ENCODE measurements at places on chromosomes 13 and 19.

DNA sequence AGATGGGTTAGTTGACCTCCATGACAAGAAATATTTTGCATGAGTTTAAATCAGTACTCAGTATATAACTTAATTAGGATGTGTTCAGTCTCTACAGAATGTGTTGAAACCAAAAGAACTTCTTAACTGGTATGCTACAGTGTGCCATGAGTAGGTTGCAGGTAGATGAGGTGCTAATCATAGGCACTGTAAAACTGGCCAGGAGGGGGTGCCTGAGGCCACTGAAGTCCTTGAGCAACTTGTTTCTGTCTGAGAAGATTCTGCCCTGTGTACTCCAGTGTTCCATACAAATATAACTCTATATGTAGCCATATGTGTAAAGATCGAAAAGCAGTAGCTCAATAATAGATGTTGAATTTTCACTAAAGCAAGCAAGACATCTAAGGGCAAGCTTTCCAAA is 549.2 kb upstream of the KLF12 start:
- no peak for DNase-seq

DNA sequence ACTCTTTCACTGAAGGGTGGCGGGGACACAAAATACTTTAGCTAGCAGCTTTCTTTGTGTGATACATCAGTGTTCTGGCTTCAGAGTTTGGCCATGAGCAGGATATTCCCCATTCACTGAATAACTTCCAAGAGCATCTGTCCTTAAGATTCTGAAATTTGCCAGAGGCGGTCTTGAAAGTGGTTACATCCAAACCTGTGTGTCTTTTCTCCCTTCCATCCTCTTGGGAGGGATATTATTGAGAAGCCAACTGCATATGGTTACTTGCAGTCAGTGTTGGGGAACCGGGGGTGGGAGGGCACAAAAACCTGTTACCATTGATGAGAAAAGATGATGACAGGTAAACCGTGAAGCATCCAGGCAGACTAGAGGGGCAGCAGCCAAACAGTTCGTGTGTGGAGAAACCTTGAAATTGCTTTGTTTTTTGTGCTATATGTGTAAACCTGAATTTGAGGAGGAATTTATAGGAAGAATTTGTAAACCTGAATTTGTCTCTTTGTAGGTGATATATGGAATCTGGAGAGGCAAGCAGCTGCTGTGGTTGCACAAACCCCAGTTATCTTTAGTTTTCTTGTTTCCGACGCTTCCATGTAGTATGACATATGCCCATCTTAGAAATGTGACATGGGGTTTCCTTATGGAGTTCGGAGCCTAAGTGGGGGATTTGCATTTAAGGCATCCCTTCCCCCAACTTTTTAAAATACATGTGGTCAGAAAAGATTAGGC is 104.8 kb downstream of the WDFY2 start:
- no peak for DNase-seq

DNA sequence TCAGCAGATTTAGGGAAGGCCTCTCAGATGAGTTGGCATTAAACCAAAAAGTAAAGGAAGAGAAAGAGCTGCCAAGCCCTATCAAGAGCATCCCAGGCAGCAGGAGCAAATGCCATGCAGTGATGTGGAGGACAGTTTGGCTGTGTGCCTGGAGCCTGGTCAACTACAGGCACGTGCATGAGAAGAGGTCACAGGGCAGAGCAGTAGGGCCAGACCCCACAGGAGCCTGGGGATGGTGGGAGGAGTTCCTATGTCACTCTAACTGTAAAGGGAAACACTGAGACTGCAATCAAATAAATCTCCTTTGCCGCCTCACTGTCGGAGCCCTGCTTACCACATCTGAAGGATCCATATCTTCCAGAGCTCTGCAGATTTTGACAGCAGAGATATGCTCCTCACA is 240.5 kb downstream of the ENOX1 start:
- DNase-seq = no peak

DNA sequence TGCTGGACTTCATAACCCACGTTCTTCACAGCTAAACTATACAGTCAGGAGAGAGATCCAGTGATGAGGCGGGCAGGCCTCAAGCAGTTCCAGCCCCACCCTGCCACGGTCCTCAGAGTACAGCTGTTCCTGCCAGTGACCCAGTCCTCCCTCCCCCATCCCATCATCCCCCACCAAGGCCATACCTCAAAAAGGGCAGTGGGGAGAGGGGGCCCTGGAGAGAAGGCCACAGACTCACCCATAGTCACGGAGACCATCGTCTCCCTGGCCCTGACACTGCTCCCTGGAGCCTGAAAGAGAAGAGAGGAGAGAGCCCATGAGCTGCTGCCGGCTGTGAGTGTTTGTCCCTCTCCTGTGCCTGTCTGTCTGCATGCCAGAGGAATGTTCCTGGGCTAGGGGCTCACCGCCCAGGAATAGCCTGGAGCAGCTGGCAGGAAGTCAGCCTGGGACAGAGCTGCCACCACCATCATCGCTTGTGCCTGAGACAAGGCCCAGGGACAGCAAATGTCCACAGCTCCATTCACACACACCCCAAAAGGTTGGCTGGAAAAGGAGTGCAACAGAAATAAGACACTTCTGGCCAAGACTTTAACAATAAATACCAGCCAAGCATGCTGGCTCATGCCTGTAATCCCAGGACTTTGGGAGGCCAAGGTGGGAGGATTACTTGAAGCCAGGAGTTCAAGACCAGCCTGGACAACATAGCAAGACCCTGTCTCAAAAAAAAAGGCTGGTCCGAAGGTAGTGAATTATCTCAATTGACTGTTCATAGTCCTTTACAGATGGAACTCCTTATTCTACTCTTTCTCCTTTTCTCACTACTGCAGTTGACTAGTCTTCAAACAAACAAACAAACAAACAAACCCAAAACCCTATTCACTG is 6.4 kb downstream of the C19orf47 start:
- DNase-seq = no peak

DNA sequence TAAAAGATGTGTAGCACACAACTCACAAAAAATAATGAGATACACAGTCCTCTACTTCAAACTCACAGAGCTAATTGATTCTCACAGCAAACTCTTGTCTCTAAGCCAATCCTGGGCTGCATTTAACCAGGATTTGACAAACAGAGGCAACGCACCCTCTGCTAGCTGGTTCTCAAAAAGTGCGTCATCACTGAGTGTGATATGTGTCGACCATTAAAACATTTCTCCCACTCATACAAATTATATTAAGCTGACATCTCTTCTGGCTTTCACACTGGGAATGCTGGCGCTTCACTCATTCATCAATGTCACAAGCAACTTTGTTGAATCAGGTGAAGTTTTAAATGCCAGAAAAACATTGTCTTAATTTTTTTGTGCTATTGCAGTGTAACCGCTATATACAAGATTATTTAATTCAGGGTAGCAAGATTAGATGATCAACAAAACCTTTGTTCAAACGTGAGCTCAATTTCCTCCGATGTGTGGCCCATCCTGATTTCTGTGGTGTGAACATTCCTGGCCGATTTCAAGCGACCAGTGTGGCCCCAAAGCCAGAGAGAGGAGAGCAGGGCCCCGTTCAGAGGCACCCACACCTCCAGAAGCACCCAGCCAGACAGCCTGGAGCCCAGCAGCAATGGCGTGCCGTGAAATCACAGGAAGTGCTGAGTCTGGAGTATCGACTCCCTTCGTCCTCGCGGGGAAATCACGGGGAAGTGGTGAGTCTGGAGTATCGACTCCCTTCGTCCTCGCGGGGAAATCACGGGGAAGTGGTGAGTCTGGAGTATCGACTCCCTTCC is 49.4 kb downstream of the RASA3 start:
- no peak for DNase-seq

GRCh38 chr13:32178763-32179162 is 136.4 kb downstream of the ZAR1L start:
- no peak for DNase-seq

GRCh38 chr13:105599477-105600037 is 935.9 kb downstream of the EFNB2 start:
- no peak for DNase-seq

GRCh38 chr19:23440207-23440606 is 44.9 kb upstream of the ZNF91 start:
- no peak for DNase-seq

- no peak for DNase-seq
These were observed 27.6 kb downstream of the GPALPP1 start for GRCh38 chr13:45016792-45017425.

DNA sequence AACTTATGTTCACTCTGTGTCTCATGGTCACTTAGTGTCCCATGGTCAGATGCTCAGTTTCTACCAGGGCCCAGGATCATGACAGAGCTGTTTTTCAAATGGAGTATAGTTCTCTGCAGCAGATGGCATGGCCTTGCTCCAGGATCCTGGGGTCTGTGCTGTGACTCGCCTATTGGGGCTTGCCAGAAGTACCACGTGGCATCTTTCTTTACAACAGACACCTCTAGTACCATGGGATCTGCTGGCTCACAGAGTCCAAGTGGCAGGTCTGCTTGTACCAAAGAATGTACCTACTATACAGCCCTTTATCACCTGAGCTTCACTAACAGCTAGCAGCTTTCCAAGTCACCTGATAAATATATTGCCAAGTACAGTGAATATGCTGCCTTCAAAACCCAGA is 6.0 kb upstream of the RNF6 start:
- DNase-seq = no peak

- no peak for DNase-seq
These were observed 205.4 kb downstream of the SHISA2 start for GRCh38 chr13:25846222-25846984.

GRCh38 chr13:59478908-59479307 is 684.8 kb downstream of the DIAPH3 start:
- no peak for DNase-seq

DNA sequence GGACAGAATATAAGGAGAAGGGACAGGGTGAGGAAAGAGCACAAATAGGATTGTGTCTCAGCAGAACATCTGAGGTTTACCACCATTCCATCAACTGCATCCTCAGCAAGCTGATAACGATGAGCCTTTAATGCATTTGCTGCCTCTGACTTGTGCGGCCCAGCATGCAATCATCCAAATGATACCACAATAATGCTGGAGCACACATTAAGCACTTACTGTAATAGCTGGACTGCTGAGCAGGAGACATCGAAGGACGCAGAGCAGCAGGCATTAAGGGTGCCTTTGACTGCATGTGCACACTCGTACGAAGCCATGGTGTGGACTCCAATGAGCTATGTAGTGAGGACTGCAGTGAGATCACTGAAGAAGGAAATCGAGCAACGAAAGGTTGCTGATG is 469.4 kb downstream of the FOXO1 start:
- DNase-seq = no peak

- DNase-seq = no peak
These were observed 109.5 kb downstream of the TM9SF2 start for GRCh38 chr13:99610702-99611289.

GRCh38 chr19:3479177-3479833 is 1.0 kb downstream of the SMIM24 start:
- peak; percentile 93 for DNase-seq

DNA sequence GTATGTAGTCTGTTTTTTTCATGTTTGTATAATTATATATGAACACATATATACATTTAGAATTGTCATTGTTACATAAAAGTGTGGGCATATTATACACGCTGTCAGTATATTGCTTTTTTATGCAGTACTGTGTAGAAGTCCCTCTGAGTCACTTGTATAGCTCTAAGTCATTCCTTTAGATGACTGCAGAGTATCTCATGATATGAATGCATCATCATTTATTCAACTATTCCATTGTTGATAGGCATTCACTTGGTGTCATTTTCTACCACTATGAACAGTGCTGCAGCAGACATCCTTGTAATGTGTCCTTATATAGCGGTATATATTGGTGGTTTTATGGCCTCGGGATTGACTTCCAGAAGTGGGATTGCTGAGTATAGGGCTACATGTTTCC is 15.3 kb downstream of the RFXAP start:
- DNase-seq = no peak

DNA sequence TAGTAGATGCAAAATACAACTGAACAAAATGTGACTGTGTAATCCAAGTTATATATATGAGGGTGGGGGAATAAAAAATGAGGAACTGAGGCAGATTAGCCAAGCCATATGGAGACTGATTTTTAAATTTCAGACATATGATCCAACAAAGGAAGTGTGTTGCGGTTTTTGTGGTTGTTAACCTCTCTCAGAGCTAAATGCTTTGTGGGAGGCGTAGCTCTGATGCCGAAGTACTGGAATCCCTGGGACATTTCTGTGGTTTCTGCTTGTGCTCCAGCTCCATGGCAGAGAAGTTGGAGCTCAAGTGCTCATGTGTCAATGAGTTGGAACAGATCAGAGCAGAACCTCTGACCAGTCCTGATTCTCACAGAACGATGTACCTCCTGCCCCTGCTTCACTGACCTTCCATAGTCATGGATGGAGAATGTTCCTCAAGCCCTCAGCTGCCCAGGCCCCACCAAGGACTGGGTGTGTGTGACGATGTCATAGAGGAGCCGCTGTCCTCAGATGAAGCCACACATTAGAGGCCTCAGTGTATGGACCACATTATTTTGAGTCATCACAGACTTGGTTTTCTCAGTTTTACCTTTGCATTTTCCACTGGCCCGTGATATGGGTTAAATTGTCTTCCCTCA is 107.6 kb downstream of the SOX1 start:
- no peak for DNase-seq

DNA sequence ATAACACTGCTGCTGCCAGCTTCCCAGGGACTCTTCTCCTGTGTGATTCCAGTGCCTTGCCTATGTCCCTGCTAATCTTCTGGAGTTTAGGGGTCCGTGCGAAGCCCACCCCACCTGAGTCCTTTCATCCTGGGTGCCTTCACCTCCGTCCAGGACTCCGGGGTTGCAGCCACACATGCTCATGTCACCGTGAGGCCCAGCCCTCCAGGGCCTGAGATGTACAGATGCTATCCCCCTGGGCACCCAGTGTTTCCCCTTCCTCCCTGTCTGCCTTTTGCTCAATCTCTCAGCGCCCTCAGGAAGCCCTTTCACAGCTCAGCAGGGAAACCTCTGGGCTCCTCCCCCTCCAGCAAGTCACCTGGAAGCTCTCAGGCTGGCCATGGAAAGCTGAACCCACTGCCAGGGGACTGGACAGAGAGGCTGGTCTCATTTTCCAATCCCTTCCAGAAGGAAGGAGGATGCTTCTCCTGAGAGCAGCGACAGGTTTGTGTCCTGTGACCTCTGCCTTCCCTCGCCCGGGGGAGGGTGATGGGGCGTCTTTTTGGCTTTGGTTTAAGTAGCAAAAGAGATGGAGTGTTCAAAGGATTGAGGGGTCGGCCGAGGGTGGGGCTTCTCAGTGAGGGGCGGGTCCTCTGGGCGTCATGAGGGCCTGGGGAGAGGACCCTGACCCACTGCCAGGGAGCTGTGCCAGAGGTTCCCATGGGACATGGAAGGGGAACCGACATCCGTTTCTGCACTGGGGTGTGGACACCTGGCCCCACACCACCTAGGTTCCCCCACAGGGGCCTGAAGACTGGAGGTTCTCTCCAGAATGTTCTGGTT is 30.8 kb upstream of the TFDP1 start:
- DNase-seq = no peak
